ENCODE measurements at places on chromosomes 4 and X.

DNA sequence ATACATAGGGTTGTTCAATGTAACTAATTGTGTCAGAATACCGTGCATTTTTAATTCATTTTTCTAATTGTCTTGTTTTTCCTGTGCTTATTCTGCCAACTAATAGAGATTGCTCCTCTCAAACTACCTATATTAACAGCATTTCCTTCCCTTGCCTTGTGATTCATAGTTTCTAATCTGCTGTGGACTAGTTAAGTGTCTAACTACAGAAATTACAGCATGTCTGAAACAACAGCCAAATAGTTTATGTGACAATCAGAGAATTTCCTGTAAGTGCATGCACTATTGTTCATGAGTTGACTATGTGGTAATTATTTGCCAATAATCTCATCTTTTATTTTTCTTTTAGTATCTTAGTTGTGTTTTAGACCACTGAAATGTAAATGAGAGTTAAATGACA is 4.1 kb upstream of the SEC24B start:
- DNase-seq, result no peak

DNA sequence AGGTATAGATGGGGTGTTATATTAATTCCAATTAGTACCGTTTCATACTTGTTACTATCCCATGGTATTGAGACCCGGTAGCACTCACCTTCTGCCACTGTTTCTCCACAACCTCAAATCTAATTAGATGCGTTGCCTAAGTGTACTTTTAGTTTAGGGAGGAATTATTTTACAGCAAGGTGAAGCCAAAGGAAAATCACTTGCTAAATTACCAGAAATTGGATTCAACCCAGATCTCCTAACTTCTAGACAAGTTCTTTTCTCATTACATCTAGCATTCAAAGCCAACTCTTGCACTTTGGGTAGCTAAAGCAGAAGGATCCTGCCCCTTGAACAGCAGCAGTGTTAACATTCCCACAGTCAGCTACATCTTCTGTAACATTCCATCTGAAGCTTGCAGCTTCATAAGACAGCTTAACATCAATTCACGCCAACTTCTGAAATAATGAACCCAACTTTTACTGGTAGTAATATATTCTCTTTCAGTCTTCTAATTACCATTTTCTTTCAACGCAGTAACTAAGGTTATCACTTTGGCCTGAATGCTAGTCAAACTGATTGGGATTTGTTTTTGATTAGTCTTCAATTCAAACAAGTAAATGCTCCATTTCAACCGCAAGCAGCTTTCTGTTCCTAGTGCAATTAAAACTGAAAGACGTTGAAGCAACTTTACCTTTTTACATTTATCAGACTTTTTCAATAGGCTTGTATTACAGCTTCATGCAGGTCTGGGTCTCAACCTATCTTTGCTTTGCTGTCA is 934 bp upstream of the SEC31A start:
- DNase-seq, result peak; percentile 29

- no peak for DNase-seq
Observed at GRCh38 chr4:186722796-186723291, 812 bp downstream of the FAT1 start.

DNA sequence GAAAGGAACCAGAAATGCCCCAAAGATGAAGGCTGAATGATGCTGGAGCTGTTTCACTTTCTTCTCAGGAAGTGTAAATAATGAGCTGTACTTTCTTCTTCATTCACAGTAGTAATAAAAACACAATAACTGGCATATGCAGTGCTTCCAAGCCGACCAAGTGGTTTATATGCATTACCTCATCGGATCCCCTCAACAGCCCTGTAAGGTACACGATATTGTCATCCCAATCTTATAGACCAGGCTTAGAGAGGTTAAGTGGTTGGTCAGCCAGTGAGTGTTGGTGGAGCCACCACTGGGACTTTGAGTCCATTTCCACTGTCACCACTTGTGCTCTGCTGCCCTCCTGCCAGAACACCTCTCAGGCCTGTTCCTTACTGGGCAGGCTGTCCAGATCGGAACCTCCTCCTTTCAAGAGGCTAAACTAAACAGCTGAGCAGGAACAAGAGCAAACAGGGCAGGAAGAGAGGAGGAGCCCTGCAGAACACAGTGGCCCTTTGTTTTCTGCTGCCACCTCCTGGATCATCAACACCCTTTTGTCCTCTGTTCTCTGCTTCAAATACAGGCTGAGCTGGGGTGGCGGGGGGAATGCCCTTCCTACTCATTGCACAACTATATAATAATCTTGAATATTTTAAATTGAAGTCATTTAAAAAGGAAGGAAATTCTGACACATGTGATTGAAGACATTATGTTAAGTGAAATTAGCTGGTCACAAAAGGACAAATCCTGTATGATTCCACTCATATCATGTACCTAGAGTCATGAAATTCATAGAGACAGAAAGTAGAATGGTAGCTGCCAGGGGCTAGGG is 112.5 kb upstream of the ATP6AP2 start:
- DNase-seq, result peak; percentile 67

- DNase-seq, result peak; percentile 53
Observed at GRCh38 chr4:2412534-2412884, 5.9 kb downstream of the ZFYVE28 start.
